Naive thymus-derived CD8-positive, alpha-beta T cell (primary cell): ENCODE measurements at places on chromosomes 3 and 15. TPM values are rescaled to one million over a fixed set of nuclear protein-coding genes. Genes with fewer than 3 reads are reported as not detected.

Gene TBC1D2B
- total RNA-seq: 82.1 TPM

GRCh38 chr3:39941931-39942330 lies 132.5 kb downstream of the MYRIP start:
- H3K4me3 ChIP-seq: no peak overlapping the region
- peaks cover 7% of the 10 kb centered on the region for H3K27me3 ChIP-seq
- H3K27ac ChIP-seq: no peak overlapping the region
- no peak for DNase-seq

DNA sequence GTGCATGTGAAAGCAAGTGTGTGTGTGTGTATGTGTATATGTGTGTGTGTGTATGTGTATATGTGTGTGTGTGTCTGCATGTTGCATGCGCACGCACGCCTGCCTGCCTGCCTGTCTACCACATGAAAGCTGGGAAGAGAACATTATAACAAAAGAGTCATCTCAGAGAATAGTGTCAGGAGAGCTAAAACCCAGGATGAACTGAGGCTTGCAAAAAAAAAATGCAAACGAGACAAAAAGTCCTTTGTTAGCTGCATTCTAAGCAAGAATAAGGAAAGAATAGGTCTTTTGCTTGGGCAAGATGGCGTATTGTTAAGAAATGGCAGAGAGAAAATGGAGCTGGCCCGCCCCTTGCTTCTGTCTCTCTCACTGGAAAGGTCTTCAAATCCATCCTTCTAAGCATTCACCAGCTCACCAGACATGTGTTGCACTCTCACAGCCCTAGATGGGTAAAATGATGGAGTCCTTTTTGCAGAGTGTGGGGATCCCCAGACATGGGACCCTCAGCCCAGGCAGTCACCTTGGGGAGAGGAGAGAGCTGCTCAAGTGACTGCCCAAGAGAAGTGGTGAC lies 16.4 kb downstream of the WNT7A start:
- peaks cover 44% of the 10 kb centered on the region for H3K4me1 ChIP-seq
- no peak overlapping the region for H3K27ac ChIP-seq
- H3K27me3 ChIP-seq: peaks cover 8% of the 10 kb centered on the region
- no peaks in the 10 kb centered on the region for H3K36me3 ChIP-seq

- DNase-seq: no peak
- H3K4me1 ChIP-seq: peaks cover 13% of the 10 kb centered on the region
- H3K27me3 ChIP-seq: no peaks in the 10 kb centered on the region
These were observed 113.7 kb downstream of the LIPC start for GRCh38 chr15:58545307-58546065.

GRCh38 chr3:8775181-8775580 lies 5.8 kb upstream of the OXTR start:
- H3K4me3 ChIP-seq: no peak overlapping the region
- H3K4me1 ChIP-seq: no peaks in the 10 kb centered on the region
- H3K27me3 ChIP-seq: peaks cover 31% of the 10 kb centered on the region
- no peaks in the 10 kb centered on the region for H3K36me3 ChIP-seq
- no peak for DNase-seq

DNA sequence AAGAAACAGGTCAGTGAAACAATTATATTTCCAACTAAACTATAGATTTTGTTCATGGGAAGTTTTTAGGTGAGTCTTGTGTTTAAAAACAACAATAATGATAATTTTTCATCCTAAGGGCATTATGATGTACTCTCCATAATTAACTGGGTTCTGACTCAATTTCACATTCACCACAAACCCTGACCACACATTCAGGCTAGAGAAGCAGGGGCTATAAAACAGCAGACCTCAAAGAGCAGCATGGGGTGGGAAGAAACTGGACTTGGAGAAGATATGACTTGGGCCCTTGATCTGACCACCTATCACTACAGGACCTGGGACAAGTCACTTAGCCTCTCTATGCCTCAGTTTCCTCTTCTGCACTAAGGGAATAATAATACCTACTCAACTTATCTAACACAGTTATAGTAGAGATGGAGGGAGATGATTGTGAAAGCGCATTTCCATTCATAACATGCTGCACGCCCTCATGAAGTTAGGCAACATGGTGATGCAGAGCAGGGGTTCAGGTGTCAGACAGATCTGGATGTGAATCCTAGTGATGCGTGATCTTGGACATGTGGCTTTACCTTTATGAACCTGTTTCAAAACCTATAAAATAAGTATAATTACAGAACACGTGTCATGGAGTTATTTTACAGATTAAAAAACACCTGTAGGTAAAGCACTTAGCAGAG lies 63.0 kb upstream of the ACP3 start:
- H3K27me3 ChIP-seq: peaks cover 9% of the 10 kb centered on the region
- H3K4me1 ChIP-seq: no peaks in the 10 kb centered on the region
- no peak for DNase-seq
- H3K36me3 ChIP-seq: no peaks in the 10 kb centered on the region
- no peak overlapping the region for H3K27ac ChIP-seq
- no peak overlapping the region for H3K4me3 ChIP-seq

DNA sequence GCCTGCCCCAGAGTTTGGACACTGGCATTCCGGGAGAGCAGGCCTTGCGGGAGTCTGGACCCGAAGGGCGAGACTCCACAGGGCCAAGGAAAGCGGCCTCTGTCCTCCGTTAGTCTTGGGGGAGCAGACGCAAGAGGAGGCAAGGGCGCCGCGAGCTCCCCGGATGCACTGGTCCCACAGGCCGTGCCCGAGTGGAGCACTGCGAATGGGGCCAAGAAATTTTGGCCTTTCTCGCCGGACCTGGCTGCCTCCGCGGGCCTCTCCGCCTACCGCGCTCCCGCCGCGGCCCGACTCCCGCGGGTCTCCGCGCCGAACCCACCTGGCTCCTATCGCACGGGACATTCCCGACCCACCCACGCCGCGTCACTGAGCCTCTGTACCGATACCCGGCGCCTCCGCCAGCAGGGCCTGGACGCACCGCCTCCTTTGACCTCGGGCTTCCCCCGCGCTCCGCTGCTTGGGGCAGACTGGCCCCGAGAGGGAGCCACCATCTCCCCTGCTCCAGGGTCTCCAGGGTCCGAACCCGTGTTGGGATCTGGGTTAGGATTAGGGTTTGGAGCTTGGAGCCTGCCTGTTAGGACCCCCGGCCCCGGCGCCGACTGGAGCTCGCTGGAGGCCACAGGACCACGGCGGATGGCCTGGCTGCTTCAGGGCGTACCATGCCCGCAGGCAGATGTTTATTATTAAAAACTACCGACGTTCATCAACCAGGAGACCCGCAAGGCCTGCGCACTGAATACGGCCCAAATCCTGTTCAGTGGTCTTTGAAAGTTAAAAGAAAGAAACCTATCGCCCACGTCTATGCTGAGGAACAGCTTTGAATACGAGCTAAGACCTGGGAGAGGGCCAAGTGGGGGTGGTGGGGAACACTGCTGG lies 11.7 kb downstream of the SHOX2 start:
- peaks cover 4% of the 10 kb centered on the region for H3K36me3 ChIP-seq
- peaks cover 80% of the 10 kb centered on the region for H3K27me3 ChIP-seq
- no peak overlapping the region for H3K4me3 ChIP-seq
- no peak overlapping the region for H3K27ac ChIP-seq
- DNase-seq: no peak

- H3K4me3 ChIP-seq: no peak overlapping the region
- no peak for DNase-seq
- H3K36me3 ChIP-seq: no peaks in the 10 kb centered on the region
These were observed 338.9 kb upstream of the TMCO5A start for GRCh38 chr15:37595426-37595970.

Gene GLDN
- not detected for total RNA-seq

GRCh38 chr3:44136421-44136820 lies 105.3 kb upstream of the TOPAZ1 start:
- H3K4me3 ChIP-seq: no peak overlapping the region
- no peaks in the 10 kb centered on the region for H3K36me3 ChIP-seq
- no peak overlapping the region for H3K27ac ChIP-seq
- no peak for DNase-seq
- no peaks in the 10 kb centered on the region for H3K4me1 ChIP-seq
- H3K27me3 ChIP-seq: peaks cover 15% of the 10 kb centered on the region

Gene OTOL1
- total RNA-seq: not detected

- H3K4me1 ChIP-seq: no peaks in the 10 kb centered on the region
- peaks cover 1% of the 10 kb centered on the region for H3K36me3 ChIP-seq
- H3K27ac ChIP-seq: no peak overlapping the region
These were observed 107.2 kb downstream of the IGSF11 start for GRCh38 chr3:118927449-118927848.

Gene CYP1A1
- total RNA-seq: 0.27 TPM

- peaks cover 10% of the 10 kb centered on the region for H3K4me1 ChIP-seq
- DNase-seq: no peak
- peaks cover 22% of the 10 kb centered on the region for H3K27me3 ChIP-seq
- H3K4me3 ChIP-seq: peak overlapping the region; percentile 41
These were observed 652 bp downstream of the DUOX1 start for GRCh38 chr15:45130291-45131000.

Gene ADAMTS9
- not detected for total RNA-seq

- H3K4me3 ChIP-seq: no peak overlapping the region
- no peak overlapping the region for H3K27ac ChIP-seq
- H3K27me3 ChIP-seq: peaks cover 12% of the 10 kb centered on the region
- no peak for DNase-seq
These were observed 169.9 kb downstream of the DIPK2A start for GRCh38 chr3:144141496-144141895.

- no peak overlapping the region for H3K27ac ChIP-seq
- DNase-seq: no peak
These were observed 38.8 kb upstream of the BCL2L10 start for GRCh38 chr15:52151353-52151752.

GRCh38 chr3:190446573-190447279 lies 3.0 kb downstream of the TMEM207 start:
- H3K4me1 ChIP-seq: peaks cover 8% of the 10 kb centered on the region
- H3K27ac ChIP-seq: peak overlapping the region; percentile 29
- H3K27me3 ChIP-seq: no peaks in the 10 kb centered on the region
- no peak overlapping the region for H3K4me3 ChIP-seq
- no peak for DNase-seq

Gene POC1A
- total RNA-seq: 1.2 TPM

DNA sequence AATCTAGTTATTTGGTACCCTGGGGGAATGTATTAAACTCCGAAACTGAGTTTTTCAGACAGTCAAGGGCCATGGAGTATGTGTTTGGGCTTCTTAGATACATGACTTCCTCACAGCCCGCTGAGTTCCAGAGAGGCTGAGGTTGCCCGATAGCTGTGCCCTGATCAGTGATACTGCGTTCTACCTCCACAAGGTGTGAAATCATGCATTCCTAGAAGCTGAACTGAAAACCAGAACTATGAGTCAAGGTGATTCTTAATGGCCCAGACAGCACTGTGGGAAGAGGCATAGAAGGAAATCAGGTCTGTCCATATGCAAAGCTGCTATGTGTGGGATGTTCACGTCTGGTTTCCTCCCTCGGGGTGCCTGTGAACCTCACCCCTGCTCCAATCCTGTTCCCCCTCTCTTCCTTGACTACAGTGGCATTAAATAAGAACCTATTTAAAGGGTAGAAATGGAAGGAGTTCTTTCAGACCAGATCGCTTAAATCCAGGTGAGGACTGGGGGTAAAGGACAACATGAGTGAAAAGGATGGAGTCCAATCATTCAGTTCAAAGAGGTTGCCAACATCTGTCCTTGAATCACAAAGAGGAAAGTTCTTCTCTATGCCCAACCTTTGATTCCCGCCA lies 74.3 kb downstream of the MYO1E start:
- no peak overlapping the region for H3K4me3 ChIP-seq
- H3K27me3 ChIP-seq: no peaks in the 10 kb centered on the region
- DNase-seq: no peak

Gene CLDN18
- not detected for total RNA-seq

GRCh38 chr3:104069114-104069513 lies 1297.6 kb upstream of the ALCAM start:
- no peaks in the 10 kb centered on the region for H3K27me3 ChIP-seq
- no peak for DNase-seq
- no peaks in the 10 kb centered on the region for H3K36me3 ChIP-seq
- H3K4me1 ChIP-seq: no peaks in the 10 kb centered on the region

DNA sequence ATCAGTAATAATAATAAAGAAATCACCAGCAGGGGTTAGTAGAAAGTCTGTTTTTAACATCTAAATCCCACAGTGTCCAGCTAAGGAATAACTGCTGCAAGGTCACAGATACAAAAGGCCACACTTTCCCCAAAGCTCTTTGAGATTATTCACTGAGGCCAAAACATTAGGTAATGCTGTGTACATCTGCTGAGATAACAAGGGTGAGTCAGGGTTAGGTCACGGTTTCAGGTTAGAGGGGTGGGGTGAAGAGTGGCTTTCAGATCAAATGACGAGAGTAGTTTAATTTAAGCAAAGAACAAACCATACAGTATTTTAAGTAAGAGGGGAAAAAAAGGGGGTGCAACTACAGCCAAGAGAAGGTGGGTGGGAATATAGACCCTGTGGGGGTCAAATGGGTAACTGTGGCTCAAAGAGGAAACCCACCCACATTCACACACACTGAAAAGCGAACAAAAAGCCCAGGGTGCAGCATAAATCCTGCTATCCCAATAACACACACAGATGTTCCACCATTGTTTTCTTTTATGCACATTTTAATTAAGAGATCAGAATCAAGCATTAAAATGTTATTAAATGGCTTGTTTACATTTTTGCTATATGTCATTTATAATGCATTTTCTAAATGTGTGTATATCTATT lies 412.9 kb downstream of the TIGIT start:
- peaks cover 26% of the 10 kb centered on the region for H3K4me1 ChIP-seq
- no peak overlapping the region for H3K27ac ChIP-seq
- peaks cover 20% of the 10 kb centered on the region for H3K36me3 ChIP-seq
- no peak overlapping the region for H3K4me3 ChIP-seq
- DNase-seq: no peak

Gene DUSP7
- 28.6 TPM for total RNA-seq

- H3K36me3 ChIP-seq: no peaks in the 10 kb centered on the region
- no peak overlapping the region for H3K4me3 ChIP-seq
- H3K27ac ChIP-seq: no peak overlapping the region
These were observed 74.6 kb downstream of the FAM174B start for GRCh38 chr15:92580933-92581445.

Gene AGBL1
- total RNA-seq: not detected

GRCh38 chr3:86740751-86741150 lies 250.2 kb downstream of the VGLL3 start:
- no peak overlapping the region for H3K4me3 ChIP-seq
- H3K36me3 ChIP-seq: no peaks in the 10 kb centered on the region
- H3K27ac ChIP-seq: no peak overlapping the region
- H3K27me3 ChIP-seq: no peaks in the 10 kb centered on the region
- no peaks in the 10 kb centered on the region for H3K4me1 ChIP-seq

DNA sequence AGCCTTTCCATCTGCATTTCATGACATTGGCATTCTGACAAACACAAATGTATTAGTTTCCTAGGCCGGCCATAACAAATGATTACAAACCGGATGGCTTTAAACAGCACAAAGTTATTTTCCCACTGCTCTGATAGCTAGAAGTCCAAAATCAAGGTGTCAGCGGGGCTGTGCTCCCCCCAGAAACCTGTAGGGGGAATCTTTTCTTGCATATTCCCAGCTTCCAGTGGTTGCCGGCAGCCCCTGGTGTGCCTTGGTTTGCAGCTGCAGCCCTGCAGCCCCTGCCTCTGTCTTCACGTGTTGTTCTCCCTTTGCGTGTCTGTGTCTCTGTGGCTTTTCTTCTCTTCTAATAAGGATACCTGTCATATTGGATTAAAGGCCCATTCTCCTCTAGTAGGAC lies 79.0 kb upstream of the CDV3 start:
- H3K4me3 ChIP-seq: peak overlapping the region; percentile 41
- H3K27ac ChIP-seq: peak overlapping the region; percentile 82
- no peaks in the 10 kb centered on the region for H3K27me3 ChIP-seq
- no peaks in the 10 kb centered on the region for H3K36me3 ChIP-seq
- DNase-seq: no peak

- peaks cover 6% of the 10 kb centered on the region for H3K36me3 ChIP-seq
- DNase-seq: no peak
- no peak overlapping the region for H3K4me3 ChIP-seq
- H3K4me1 ChIP-seq: no peaks in the 10 kb centered on the region
- no peak overlapping the region for H3K27ac ChIP-seq
These were observed 235.0 kb downstream of the SLC9A9 start for GRCh38 chr3:143613226-143613625.
